NCI-H526 (cell line): ENCODE measurements at places on chromosomes 12 and 14.
A peak's percentile ranks its signal among the peaks of the same experiment; 100 is the strongest.

DNA sequence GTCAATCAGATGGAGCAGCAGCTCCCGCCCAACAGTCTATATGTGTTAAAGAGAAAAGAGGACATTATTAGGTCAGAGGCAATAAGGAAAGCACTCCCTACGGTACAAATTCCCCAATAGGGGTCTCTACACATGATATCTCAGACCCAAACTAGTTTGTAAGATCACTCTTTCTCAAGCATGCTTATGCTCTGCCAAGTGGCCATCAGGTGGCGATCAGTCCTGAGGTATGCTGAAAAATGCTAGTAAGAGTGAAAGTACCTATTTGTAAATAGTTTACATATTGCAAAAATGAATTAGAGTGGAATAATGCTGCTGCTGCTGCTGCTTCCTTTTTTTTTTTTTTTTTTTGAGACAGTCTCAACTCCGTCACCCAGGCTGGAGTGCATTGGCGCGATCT is 61.0 kb downstream of the CPM start:
- peak; percentile 50 for DNase-seq

DNA sequence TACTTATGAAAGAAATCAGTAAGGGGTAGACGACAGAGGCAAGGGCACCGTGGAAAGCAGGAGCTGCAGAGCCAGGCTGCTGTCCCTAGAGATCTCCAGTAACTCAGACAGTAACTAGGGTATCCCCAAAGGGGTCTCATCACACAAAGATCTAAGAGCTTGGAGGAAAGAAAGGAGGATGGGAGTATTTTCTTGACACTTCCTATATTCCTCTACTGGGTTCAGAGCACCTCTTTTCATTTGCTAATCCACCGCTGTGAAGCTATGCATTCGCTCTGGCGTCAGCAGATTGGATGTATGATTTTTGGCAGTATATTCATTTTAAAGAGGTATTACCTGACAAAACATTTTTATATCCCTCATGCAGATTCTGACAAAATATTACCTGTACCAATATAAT is 12.6 kb downstream of the USP44 start:
- no peak for DNase-seq

- DNase-seq: no peak
These were observed 30.4 kb downstream of the DLGAP5 start for GRCh38 chr14:55160989-55161388.

- DNase-seq: peak; percentile 68
These were observed at the start of gene HOXC4 for GRCh38 chr12:54053751-54054741. HOXC4 (plus strand) TSS chr12:54053835; CDS start chr12:54053923, 88 bp downstream.

DNA sequence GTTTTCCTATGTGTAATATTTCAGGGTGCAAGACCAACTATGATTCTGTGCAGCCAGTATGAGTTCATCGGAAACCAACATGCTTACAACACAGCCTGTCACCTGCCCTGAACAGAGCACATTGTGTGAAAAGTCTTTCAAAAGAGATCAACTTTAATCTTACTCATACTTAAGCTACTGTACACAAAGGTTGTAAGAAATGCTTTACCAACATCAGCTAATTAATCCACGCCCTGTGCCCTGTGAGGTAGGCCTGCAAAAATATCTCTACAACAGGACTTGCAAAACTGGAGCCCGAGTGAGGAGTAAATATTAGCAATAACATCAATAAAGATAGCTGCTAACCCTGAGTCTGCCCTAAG is 15.1 kb downstream of the APPL2 start:
- DNase-seq: no peak

- peak; percentile 57 for DNase-seq
These were observed 142.3 kb upstream of the TMPO start for GRCh38 chr12:98373025-98373554.

DNA sequence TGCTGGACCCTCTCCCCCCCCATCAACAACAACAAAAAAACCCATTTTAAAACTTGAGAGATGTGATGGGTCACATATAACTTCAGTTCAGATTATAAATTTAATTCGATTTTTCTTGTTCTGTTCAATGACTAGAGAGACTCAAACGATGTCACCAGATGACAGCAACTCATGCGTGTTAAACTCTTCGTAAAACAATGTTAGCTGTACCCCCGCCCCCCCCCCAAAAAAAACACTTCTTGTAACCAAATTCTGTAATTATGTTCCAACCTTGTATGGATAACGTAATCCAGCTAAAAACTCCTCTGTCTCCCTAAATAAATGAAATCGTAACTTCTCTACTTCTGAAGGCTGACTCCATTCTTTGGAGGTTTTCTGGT is 614 bp upstream of the NACA start:
- no peak for DNase-seq

- no peak for DNase-seq
These were observed 26.5 kb downstream of the BCL7A start for GRCh38 chr12:122048151-122048550.

- no peak for DNase-seq
These were observed 83.7 kb downstream of the TMTC3 start for GRCh38 chr12:88225776-88226175.

- DNase-seq: no peak
These were observed 327.2 kb downstream of the RAD51B start for GRCh38 chr14:68146818-68147217.

GRCh38 chr12:49298160-49298559 is 3.2 kb downstream of the PRPH start:
- no peak for DNase-seq

GRCh38 chr12:6230321-6231110 is 30.3 kb downstream of the CD9 start:
- peak; percentile 54 for DNase-seq

GRCh38 chr12:43277651-43278540 is 274.1 kb downstream of the ADAMTS20 start:
- DNase-seq: no peak

- DNase-seq: no peak
These were observed 61.6 kb downstream of the PLEKHA5 start for GRCh38 chr12:19191089-19191488.

DNA sequence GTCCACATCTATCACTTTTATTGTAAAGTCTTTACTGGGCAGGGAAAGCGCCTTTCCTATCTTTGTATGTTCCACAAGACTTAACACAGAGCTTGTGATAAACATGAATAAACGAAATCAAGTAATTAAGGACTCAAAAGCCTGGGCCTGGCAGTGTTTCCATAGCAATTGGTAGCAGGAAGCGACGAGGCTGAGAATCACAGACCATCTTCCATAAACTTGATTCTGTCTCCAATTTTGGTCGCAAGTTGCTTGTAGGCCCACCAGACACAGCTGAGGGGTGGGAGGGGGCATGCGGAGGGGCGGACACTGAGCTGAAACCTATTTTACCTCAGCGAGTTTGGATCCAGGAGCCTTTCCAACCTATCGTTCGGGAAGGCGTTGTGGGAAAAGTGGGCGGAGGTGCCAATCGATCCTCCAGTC is 302 bp downstream of the CCDC38 start:
- DNase-seq: no peak

DNA sequence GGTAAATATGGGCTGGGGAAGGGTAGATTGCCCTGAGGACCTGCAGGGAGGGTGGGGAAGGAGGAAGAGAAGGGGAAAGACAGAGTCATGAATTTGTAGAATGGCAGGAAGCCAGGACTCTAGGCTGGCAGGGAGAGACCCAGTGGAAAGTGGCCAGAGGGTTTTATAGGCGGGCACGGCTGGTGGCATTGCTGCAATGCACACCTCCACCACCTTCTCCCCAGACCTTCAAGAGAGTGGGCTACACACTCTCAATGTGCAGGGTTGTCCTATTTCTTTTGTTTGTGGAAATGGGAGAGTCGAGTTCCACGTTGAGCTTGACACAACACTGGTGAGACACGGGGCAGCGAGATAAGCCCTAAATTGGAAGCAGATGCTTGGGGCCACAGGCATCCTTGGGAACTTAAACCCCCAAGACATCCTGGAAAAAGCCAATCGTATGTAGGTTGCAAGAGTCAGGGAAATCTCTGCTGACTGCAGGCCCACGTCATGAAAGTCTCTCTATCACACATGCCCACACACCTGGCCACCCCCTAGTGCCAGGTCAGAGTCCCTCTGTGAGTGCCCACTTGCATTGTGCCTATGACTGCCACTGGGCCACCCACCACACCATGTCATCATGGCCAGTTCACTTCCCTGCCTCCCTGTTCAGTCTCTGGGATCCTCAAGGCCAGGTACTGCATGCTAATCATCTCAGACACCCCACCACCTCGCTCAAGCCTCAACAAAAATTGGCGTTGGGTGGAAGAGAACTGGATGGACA is 38.0 kb upstream of the BDKRB2 start:
- DNase-seq: no peak

GRCh38 chr12:81668475-81668874 is 90.7 kb downstream of the PPFIA2 start:
- DNase-seq: no peak

- DNase-seq: no peak
These were observed 147.1 kb downstream of the MYRFL start for GRCh38 chr12:69972136-69972535.

DNA sequence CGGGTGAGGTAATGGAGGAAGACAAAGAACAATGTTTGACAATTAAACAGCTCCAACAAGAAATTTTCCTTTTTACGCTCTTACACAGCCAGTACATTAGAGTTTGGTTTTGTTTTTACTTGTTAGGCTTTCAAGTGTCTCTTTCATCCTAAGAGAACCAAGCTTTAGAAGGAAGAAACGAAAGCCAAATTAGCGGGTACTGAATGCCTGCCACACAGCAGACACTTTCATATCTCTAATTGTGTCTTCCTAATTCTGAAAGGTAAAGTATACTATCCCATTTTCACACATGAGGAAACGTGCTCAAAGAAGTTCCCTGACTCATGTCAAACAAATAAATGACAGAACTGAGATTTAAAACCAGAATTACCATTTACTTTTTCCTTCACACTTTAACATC is 65.0 kb downstream of the CDK17 start:
- DNase-seq: no peak

GRCh38 chr14:24816011-24816928 is 182.3 kb upstream of the GZMB start:
- DNase-seq: no peak

GRCh38 chr12:49347311-49348193 is 864 bp downstream of the DNAJC22 start:
- peak; percentile 87 for DNase-seq

GRCh38 chr12:113416091-113416754 is 6.0 kb upstream of the SDSL start:
- DNase-seq: no peak

- no peak for DNase-seq
These were observed 72.0 kb downstream of the RIMBP2 start for GRCh38 chr12:130644146-130644545.

- DNase-seq: no peak
These were observed 11.1 kb downstream of the TTC5 start for GRCh38 chr14:20294636-20295035.

- DNase-seq: no peak
These were observed 71.7 kb upstream of the PRICKLE1 start for GRCh38 chr12:42660968-42661937.

DNA sequence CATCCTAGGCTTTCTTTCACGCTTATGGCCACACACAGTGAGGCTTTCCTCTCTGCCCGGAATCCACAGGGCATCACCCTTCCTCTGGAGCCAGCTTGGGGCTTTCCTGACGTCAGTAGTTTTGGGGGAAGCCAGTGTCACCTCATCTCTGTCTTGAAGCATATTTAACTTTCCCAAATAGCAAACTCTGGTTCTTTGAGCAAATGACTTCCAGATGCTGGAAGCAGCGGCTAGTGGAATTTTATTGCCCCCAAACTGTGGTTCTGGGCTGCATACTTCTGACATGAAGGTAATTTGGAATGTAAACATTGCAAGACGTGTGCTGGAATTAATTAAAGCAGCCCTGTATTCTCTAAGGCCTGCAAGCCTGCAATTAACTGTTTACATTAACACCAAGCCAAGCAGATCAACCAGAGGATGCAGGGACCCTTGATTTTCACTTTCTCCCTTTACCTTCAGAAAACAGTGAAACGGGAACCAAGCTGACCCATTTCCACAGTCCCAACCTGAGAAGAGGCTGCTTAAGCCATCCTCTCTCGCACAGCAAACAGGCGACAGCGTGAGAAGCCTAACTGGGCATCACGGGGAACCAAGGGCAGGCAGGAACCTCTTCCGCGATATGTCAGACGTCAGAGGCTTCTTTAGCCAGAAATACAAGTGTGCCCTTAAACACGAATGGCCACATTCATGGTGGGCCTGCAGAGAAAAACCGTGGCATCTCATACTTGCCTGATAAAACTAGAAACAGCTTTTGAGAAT is 258.4 kb downstream of the CACNA1C start:
- no peak for DNase-seq

DNA sequence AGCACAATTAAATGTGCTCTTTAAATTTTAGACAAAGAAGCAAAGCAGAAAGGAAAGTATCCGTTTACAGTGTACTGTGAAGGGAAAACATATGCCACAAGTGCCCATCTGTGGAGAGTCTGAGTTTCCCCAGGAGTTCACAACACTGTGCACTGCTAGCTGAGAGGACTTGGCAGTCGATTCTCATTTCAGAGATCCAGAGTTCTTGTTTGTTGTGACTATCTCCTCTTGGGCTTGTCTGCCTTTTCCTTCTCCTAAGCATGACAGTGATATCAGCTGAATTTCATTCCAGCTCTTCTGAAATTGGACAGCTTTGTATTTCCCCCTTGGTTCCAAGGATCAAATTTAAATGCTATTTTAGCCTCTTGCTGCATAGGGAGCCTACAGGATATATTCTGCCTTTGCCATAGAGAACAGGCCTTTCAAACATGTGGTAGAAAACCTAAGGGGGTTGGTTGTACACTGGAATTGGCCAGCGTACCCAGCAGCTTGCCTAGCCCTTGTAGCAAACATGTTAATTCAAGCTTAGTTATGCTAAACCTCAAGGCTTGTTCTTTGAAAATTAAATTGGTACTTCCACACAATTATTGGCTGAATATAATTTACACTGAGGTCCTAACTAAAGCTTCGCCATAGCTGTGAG is 259.2 kb upstream of the NOVA1 start:
- DNase-seq: no peak

- no peak for DNase-seq
These were observed 35.4 kb upstream of the SPPL3 start for GRCh38 chr12:120939523-120939922.

DNA sequence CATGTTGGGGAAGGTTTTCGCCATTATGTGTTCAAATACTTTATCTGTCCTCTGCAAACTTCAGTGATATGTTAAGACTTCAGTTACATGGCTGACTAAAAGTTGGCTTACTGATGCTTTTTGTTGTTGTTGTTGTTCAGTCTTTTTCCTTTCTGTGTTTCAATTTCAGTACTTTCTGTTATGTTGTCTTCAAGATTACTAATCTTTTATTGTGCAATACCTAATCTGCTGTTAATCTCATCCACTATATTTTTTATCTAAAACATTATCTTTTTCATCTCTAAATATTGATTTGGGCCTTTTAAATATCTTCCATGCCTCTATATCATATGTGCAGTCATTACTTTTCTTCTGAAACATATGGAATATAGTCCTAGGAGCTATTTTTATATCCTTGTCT is 7.0 kb downstream of the CGRRF1 start:
- DNase-seq: no peak

- DNase-seq: no peak
These were observed 54.6 kb upstream of the ATF7IP start for GRCh38 chr12:14310866-14311265.
